ENCODE measurements at places on chromosomes 11 and 22.

DNA sequence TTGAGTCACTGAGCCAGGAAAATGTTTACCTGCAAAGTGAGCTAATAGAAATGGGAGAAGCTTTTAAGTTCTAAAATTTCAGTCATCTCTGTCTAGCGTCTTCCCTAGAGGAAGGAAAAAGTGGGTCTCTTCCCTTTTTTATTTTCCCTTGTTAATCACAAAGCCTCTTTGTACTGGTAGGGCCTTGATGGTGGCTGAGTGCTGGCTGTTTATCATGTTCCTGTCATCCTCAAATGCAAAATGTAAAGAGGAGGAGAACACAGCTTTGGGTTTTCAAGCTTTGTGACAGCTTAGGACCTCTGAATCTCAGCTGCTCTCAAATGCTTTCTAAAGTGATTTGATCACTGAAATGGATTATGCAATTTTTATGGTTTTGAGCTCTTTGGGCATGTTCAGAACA, 222.0 kb downstream of the TMEM135 start:
- no peak for DNase-seq

DNA sequence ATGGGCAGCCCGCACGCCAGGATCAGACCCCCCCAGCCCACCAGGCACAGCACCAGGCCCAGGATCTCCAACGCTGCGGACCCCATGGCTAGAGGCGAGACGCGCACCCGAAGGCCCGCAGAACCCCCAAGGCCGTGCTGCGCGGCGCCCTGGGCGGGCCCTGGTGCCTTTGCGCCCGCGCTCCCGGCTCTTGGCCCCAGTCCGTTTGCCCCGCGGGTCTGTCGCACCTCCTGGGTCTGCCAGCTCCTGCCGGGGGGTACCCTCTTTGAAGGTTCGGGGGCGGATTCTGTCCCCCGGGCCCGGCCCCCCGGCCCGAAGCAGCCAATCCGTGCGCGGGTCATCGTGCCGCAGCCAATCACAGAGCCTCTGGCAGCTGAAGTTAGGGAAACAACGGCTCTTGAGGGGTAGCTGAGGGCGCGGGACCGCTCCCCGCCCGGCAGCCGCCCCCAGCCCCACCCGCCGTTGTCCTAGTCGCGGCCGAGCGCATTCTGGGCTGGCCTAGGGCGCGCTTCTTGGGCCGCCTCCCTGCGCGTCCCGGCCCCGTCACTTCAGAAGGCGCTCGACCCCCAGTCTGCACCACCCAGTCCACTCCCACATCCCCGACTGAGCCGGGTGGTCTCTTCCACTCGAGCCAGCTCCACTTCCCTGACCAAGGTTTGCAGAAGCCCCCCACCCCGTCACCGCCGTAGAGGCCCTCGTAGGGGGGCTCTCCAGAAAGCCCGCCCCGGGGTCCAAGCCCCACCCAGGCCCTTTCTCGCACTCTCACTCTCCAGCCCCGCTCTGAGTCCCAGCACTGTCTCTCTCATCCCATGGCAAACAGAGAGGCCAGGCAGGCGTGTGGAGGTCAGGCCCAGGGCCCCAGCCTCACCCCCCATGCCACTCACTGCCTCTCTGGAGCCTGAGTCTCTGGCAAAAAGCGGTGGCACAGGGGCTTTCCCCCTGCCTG, at the start of gene CLDN5:
TSS of gene CLDN5 (minus strand) at position 241 of the 946 bp plus-strand sequence. CDS start at position 86, 155 bp downstream.
- DNase-seq: no peak

GRCh38 chr22:22710719-22711531, 66.5 kb downstream of the GGTLC2 start:
- DNase-seq: peak; percentile 38

GRCh38 chr11:20599221-20600019, at the start of gene SLC6A5:
SLC6A5 (plus strand) TSS chr11:20599608; CDS start chr11:20599673, 65 bp downstream.
- peak; percentile 63 for DNase-seq

Data from renal cortex interstitium (tissue), 15 donors.